ENCODE measurements at places on chromosomes 4 and X. TPM values are rescaled to one million over a fixed set of nuclear protein-coding genes. Genes with fewer than 3 reads are reported as not detected.

DNA sequence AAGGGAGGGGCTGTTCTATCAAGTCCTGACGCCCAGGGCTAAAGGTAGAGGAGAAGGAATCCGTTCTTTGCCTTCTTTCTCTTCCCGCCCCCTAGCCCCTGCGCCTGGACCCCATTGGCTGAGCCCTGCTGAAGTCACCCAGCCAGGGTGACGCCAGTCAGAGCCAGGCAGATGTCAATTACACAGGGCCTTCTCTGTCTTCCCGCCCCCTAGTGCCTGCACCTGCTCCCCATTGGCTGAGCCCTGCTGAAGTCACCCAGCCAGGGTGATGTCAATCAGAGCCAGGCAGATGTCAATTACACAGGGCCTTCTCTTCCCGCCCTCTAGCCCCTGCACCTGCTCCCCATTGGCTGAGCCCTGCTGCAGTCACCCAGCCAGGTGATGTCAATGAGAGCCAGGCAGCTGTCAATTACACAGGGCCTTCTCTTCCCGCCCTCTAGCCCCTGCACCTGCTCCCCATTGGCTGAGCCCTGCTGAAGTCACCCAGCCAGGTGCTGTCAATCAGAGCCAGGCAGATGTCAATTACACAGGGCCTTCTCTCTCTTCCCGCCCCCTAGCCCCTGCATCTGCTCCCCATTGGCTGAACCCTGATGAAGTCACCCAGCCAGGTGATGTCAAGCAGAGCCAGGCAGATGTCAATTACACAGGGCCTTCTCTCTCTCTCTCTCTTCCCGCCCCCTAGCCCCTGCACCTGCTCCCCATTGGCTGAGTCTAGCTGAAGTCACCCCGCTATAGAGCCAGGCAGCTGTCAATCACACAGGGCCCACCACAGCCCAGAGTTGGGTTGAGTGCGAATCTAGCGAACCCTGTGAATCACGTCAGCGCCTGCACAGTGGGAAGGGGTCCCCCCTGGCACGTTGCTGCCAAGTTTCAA is 46.4 kb downstream of the ASMT start:
- peak; percentile 43 for DNase-seq

DNA sequence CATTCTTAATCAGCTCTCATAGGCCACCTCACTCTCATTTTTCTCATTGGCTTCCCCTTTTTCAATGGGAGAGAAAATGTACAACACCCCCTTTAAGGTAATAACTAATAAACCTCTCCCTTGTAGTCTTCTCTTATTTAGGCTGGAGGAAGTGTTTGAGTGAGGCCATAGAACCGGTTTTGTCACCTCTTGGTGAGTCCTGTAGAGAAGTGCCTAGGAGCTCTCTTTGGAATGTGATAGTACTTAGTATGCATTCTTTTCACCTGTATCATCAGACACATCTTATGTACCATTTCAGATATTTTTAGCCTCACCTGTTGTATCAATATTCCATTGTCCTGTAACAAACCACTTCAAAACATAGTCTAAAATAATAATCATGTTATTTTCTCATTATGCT is 3.5 kb upstream of the TAB3 start:
- DNase-seq, result no peak

DNA sequence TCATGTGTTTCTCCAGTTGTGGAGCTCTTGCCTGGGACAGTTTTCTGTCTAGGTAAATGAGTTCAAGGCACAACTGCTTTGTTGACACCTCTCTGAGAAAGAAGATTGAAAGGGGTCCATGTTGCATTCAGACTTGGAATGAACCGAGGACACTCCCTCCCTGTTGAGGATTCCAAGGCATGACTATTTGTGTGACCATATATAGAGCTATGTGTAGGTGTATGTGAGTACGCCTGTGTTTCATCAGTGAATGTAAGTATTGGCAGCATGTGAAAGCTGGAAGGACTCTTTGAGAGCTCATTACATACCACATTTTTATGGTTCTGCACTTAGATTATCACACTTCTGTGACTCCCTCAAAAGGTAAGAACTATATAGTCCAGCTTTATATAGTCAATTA is 3.4 kb downstream of the HEPH start:
- no peak for DNase-seq

GLRA2 gene
- total RNA-seq, result not detected

- DNase-seq, result no peak
Observed at GRCh38 chr4:183875251-183875825, 29.8 kb upstream of the STOX2 start.

DNA sequence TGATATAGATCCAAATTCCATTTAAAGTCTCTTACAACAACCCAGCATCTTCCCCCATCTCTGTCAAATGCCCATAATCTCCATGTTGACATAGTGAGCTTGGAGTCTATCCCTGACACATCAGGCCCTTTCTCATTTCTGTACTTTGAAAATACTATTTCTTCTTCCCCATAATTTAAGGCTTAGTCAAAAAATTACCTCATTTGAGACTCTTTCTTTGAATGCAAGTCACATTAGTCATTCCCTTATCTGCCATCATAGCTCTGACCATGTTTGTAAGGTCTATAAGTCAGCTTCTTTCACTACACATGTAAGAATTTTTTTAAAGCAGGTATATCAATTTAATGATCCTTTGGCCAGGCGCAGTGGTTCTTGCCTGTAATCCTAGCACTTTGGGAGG is 99.9 kb downstream of the DDX60 start:
- DNase-seq, result no peak

XAGE1A gene
- total RNA-seq, result not detected
